ENCODE measurements at places on chromosomes 11 and 22. TPM values are rescaled to one million over a fixed set of nuclear protein-coding genes. Genes with fewer than 3 reads are reported as not detected.
A peak's percentile ranks its signal among the peaks of the same experiment; 100 is the strongest.

DNA sequence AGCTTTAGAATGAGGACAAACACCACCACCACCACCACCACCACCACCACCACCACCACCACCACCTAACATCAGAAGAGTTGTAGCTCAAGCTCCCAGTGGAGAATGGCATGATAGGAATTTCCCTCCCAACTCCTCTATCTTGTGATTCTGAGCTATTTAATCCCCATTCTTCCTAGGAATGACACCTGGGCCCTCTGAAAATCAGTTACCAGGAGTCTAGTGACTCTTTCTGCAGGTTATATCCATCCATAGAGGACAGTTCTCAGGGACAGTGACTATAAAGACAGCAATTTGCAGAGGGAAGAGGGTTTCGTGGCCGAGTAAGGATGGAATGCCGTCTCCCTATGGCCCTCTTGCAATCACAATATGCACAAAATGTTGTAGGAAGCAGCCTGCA lies 27.8 kb downstream of the MYH9 start:
- peak; percentile 30 for DNase-seq

DNA sequence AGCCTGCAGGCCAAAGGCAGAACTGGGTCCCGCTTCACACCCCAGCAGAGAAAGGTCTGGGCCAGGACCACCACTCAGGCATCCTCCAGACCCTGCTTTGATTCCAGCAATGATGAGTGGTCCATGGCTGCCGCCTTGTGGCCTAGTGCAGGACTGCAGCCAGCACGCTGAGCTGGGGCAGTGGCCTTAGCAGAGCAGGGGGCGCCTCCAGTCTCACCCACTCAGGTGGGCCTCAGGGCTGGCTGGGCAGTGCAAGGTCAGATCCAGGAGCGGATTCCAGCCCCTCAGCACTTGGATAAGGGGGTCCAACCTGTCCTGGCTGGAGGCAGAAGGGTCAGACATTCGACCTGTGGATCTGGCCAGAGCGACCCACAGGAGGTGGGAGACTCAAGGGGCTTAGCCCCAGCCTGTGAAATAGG lies 9.6 kb upstream of the PDE2A start:
- peak; percentile 39 for DNase-seq

GRCh38 chr11:34267417-34267816 lies 90.4 kb downstream of the ABTB2 start:
- no peak for DNase-seq

- no peak for DNase-seq
These were observed 6.7 kb downstream of the APLNR start for GRCh38 chr11:57230316-57230715.

- DNase-seq, result no peak
These were observed 30.4 kb downstream of the CYP2R1 start for GRCh38 chr11:14861680-14862079.

DNA sequence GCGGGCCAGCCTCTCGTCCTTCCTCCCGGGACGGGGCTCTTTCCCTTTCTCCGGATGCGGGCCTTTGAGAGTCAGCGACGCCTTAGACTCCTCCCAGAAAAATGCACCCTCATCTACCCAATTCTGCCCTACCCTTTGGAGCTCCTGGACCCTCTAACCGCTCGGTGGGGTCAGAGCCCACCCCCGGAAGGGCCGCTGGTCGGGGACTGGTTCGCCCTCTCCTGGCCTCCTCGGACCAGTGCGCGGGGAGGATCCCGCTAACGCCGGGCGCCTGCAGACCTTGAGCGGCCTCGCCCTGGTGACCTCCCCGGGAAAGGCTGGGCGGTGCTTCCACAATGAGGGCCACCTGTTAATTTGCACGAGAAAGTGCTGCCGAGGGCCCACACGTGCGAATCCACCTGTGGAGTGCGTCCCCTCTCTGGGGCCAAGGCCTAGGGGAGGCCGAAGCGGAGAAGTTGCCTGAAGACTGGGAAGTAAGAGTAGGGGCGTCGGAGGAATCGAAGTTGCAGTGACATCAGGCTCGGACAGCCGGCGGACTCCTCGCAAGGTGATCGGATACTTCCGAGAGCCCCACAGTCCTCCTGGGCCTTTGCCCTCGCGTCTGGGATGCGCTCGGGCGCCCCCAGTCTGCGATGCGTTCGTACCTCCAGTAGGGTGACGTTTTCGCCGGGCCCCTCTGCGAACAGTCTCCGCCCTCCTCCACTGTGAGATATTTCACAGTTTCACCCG lies 61.5 kb downstream of the ENDOD1 start:
- DNase-seq, result peak; percentile 91

GRCh38 chr22:35051791-35052190 lies 14.2 kb upstream of the ISX start:
- no peak for DNase-seq

- DNase-seq, result no peak
These were observed 620 bp downstream of the EFEMP2 start for GRCh38 chr11:65871811-65872548.

Gene OR2D2
- not detected for total RNA-seq

Gene OR6A2
- total RNA-seq, result 0.27 TPM

Gene SHISA8
- not detected for total RNA-seq

Measured in fibroblast of the aortic adventitia (primary cell).